ENCODE measurements at places on chromosomes 1 and 21.

DNA sequence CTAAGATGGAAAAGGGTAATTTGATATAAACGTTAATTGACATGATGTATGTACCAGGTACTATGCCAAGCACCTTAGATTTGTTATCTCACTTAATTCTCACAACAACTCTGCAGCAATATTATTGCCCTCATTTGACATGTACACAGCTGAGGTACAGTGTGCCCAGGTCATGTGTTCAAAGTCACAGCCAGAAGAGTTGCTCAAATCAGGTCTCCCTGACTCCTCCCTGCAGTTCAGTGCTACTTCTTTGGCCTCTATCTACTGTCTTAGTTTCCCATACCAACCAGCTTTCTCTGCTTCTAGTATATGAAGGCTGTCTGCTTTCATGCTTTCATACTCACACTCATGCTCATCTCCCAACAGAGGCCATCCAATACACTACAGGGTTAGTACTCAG is 15.1 kb downstream of the TBX15 start:
- DNase-seq, result no peak

DNA sequence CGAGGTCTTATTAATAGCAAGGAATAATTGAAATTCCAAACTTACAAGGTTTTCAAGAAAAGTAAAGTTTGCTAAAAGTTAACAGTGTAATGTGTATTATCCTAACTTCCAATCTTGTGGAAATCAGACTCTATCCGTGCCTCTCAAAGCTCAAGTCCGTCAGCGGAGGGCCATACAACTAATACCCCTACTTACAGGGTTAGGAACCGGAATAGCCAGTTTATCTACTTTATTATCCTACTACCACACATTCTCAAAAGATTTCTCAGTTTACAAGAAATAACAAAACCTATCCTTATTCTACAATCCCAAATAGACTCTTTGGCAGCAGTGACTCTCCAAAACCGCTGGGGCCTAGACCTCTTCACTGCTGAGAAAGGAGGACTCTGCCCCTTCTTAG is 457.8 kb downstream of the PTPRC start:
- no peak for DNase-seq

DNA sequence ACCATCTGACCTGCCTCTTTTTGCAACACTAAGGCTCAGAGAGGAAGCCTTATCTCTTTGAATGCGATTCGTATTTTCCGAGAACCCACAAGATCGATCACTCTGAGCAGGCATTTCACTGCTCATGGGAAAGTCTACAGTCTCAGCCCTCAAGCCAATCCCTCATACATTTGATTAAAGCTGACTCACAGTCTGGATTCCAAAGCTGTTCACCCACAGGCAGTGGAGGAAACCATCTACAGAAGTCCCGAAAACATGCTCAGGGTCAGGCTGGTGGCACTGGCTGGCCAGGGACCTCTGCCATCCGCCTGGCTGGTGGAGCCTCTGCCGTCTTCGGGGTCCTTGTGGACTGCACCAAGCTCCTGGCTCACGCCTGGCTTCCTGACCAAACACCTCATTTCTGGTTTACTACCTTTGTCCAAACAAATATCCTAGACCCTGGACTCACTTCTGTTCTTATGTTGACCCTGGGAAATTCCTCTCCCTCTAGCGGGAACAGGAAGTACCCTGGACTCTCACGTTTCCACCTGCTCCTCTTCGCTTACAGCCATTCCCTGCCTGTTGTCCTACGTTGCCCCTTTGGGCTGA is 650.0 kb downstream of the SMYD3 start:
- DNase-seq, result no peak

- DNase-seq, result no peak
Measured at GRCh38 chr1:194570476-194570875, 1384.1 kb upstream of the B3GALT2 start.

- DNase-seq, result no peak
Measured at GRCh38 chr1:167344112-167344511, 123.4 kb downstream of the POU2F1 start.

DNA sequence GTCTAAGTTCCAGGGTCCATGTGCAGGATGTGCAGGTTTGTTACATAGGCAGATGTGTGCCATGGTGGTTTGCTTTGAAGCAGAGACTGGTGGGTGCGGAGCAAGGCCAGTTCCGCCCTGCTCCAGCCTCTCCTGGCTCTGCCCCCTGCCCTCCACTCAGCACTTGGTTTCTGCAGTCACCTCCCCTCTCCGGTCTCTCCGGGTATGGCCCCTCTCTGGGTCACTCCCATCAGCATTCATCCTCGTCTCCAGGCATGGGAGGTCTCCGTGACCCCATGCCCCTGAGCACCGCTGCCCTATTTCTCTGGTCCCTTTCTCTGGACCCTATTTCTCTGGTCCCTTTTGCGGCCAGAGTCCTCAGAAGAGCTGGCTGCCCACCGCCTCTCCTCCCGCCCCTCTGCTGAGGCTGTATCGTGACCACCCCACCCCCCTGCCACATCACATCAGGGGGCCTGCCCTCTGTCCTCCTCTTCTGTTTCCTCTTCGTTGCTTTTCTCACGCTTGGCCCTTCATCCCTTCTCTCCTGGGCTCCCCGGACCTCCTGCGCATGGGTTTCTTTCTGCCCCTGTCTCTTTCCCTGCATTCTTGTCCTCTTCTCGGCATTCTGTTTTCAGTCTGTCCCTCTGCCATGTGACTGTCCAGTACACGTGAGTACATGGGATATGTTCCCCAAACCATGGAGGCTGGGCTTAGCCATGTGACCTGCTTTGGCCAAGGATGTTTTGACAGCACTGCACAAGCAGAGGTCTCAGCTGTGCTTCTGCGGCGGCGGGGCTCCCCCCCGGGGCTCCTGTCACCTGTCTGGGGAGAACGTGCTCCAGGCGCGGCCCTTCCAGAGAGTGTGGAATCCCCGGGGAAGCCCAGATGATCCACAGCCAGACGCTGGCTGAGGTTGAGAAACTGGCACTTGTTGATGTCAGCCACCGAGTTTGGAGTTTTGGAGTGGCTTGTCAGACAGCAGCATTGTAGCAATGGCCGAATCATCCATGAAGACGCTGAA is 54.4 kb upstream of the C1orf174 start:
- DNase-seq, result no peak

DNA sequence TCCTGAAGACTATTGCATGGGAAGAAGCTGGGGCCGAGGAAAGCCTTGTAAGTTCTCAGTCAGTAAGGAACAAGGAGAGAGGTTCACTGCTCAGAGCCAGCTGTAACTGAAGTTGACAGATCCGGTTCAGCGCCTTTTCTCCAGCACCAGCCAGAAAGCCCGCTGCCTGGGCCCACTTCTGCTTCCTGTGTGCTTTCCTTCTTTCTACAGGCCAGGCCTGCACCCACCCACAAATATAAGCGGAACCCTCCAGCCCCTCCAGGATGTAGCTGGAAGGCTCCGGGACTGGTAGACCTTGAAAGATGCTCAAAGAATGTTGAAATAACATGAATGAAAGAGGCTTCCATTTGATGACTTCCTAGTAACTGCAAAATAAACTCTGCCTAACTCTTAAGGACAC is 38.8 kb downstream of the PARP1 start:
- DNase-seq, result no peak

DNA sequence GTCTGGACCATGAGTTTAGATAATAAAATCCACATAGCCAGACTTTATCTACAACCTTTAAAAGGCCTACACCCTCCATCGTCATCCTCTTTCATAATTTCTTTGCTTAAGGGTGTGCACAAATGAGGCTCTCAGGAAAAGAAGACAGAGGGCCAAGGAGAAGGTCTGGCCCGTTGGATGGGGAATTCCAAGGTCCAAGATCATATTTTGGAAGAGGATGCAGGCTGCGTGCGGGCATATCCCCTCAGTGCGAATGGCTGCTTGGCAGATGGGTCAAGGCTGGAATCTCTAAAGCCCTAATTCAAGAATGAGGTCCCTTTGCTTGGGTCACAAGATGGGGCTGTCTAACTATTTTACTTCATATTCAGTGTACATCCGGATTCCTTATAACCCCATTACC is 782.2 kb upstream of the NCAM2 start:
- no peak for DNase-seq

GRCh38 chr1:228059634-228060457 is 22.7 kb upstream of the ARF1 start:
- DNase-seq, result peak; percentile 54

GRCh38 chr1:197675583-197676208 is 99.6 kb downstream of the DENND1B start:
- DNase-seq, result no peak

DNA sequence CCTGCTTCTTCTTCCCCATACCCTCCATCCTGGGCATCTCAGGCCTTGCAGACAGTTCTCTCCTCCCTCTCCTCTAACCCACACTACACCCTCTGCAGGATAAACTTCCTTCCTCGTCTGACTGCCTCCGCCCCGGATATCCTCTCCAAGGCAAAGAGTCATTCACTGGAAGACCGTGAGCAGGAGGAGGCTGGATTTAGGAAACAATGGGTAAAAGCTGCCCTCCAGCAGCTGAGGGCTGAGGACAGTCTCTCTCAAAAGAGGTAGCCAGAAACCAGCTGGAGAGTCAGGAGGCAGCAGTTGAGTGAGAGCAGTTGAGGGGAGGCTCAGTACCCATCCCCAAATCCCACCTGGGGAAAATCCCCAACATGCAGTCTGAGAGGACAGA is 1.4 kb downstream of the CSRP1 start:
- DNase-seq, result no peak
